ENCODE measurements at places on chromosomes 13 and 19.

- peak; percentile 54 for DNase-seq
Measured at GRCh38 chr19:5961969-5962945, 15.7 kb downstream of the RANBP3 start.

DNA sequence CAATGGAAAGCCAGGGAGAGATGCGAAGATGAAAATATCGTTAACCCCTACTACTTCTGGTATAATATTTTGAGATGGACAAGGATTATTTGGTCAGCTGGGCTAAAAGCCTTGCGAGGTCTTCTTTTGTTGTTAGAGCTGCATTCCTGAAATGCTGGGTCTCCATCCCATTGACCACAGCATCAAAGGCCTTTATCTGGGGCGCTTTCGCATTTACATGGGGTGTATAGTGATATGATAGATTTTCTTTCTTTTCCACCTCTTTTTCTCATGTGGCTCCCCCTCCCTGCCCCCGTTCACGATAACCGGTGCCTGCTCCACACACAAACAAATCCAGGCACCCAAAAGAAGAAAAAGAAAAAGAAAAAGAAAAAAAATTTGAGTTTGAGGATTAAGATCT lies 77.5 kb downstream of the ZNF536 start:
- DNase-seq = no peak

- no peak for DNase-seq
Measured at GRCh38 chr19:8806661-8807060, 25.4 kb downstream of the ZNF558 start.

GRCh38 chr13:44734201-44734707 lies 158.1 kb upstream of the TSC22D1 start:
- no peak for DNase-seq

GRCh38 chr19:52735734-52736133 lies 890 bp upstream of the ZNF611 start:
- no peak for DNase-seq

DNA sequence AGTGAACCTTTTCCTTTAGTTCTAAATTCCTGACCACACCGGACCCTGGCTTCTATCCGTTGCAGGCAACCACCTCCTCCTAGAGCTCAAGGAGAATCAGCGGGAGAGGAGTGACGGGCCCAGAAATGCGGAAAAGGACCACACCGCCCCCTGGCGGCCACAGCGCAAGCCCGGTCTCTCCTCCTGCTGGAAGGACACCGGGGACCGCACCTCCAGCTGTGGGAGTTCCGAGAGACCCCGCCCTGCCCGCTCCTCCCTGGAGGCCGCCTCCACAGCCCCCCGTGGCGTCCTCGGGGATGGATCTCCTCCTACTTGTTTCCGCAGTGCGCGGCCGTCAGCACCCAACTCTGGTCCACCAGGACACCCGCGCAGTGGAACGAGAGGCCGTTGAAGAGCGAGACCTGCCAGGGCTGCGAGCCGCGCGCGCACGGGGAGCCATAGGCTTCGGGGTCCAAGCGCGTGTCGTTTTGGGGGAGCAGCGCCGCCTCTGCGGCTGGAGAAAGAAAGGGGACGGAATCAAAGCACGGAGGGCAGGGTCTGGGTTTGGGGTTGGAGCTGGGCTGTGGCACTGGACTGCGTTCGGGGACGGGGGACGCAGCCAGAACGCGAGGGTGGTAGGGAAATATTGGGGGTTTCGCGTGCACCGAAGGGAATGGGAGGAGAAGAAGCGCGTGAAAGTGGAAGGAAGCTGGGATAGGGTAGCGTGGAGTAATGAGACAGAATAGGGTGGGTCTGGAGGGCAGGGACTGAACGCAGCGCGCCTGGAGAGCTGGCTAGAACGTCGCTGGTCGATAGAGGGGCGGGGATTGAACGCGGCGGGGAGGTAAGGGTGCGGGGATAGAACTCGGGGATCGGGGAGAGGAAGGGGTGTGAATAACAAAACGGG lies 2.5 kb downstream of the KLK10 start:
- DNase-seq = no peak

- DNase-seq = no peak
Measured at GRCh38 chr13:21675095-21675991, 4.5 kb downstream of the FGF9 start.

DNA sequence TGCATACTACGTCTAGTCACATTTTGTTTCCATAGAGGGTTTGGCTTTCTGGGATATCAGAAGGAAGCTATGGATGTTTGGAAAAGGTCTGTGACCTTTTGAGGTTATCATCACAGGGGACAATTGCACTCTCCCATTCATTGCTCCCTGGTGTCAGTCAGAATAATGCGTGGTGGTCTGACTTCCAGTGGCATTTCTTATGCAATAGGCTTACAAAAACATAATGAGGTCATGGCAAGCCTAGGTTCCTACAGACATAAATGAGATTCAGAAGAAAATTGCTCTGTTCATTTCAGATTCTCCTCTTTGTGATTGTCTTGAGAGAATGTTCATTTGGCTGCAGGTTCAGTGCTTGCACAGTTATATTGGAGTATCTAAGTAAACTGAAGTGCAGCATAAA lies 54.6 kb downstream of the ARHGAP35 start:
- DNase-seq = no peak

DNA sequence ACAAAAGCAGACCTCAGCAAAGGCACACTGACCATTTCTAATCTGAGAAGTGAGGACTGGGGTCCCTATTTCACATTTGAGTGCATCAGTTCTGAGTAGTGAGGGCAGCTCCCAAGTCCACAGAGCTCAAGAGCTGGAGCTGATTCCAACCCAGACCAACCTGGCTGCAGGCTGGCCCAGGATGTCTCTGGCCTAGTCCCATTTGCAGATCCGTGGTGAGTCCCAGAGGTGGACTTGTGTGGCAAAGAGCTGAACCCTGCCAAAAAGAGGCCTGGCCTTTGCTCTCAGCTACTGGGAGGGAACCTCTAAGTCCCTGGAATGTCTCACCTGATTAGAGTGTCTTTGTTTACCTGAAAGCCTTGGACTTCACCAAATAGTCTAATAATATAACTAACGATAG lies 14.6 kb downstream of the SIGLEC7 start:
- DNase-seq = no peak

DNA sequence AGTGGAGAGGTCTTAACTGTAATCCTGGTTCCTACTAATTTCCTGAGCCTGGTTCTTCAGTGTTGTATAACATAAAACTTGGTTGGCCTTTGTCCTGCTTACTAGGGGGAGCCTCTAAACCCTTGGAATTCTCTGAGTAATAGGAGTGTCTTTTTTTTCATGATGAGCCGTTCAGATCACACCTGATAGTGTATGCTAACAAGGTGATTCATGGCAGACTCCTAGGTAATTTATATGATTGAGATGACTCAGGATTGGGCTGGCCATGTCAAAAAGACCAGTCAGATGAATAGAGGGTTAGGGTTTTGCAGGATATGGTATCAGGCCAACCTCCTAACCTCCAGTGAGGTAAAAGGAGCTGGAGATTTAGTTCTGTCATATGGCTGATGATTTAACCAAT lies 135.8 kb upstream of the KLF12 start:
- no peak for DNase-seq

- no peak for DNase-seq
Measured at GRCh38 chr19:16355293-16356043, 30.8 kb downstream of the KLF2 start.

- DNase-seq = no peak
Measured at GRCh38 chr19:6185835-6186834, 50.7 kb downstream of the ACSBG2 start.

DNA sequence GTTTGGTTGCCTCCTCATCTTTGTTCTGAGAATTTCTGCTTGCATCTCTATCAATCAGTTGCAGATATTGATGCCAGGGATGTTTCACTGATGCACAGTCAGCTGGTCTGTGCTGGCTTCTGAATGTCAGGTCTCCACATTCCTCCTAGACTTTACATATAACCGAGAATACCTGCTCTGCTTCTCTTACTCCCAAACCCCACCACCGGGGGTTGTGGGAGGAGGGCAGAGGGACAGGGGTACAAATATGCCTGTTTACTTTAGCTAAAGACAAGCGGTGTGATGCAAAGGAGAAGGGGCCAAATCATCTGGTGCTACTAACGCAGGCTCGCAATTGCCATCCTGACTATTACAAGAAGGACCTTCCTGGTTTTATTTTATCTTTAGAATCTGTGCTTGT lies 17.4 kb upstream of the KLHL1 start:
- no peak for DNase-seq

DNA sequence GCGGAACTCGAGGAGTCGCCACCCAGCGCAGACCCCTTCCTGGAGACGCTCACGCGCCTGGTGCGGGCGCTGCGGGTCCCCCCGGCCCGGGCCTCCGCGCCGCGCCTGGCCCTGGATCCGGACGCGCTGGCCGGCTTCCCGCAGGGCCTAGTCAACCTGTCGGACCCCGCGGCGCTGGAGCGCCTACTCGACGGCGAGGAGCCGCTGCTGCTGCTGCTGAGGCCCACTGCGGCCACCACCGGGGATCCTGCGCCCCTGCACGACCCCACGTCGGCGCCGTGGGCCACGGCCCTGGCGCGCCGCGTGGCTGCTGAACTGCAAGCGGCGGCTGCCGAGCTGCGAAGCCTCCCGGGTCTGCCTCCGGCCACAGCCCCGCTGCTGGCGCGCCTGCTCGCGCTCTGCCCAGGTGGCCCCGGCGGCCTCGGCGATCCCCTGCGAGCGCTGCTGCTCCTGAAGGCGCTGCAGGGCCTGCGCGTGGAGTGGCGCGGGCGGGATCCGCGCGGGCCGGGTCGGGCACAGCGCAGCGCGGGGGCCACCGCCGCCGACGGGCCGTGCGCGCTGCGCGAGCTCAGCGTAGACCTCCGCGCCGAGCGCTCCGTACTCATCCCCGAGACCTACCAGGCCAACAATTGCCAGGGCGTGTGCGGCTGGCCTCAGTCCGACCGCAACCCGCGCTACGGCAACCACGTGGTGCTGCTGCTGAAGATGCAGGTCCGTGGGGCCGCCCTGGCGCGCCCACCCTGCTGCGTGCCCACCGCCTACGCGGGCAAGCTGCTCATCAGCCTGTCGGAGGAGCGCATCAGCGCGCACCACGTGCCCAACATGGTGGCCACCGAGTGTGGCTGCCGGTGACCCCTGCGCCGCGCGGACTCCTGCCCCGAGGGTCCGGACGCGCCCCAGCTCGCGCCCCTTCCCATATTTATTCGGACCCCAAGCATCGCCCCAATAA lies 2.3 kb downstream of the AMH start:
- no peak for DNase-seq

- DNase-seq = no peak
Measured at GRCh38 chr19:42095814-42096230, 19.9 kb downstream of the ZNF574 start.

DNA sequence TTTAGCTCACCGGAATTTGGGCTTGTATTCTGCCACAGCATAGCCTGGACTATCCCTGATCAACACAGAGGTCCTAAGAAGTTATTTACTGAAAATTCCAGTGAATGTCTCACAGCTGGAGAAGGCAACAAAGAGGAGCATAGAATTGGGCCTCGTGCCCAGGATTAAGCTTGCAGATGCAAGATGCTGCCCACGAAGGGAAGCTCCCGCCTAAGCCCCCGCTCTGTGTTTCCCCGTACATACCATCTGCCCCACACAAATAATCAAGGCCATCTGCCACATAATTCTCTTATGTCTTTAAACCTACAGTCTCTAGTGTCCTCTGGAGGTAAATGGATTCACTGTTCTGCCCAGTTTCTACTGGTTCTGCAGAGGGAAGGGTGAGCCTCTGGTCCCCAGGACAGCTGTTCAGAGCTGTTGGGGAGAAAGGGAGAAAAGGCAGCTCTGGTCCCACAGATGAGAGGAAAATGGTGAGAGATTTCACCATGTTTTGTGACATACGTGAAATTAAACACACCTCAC lies 7.4 kb upstream of the TPP2 start:
- DNase-seq = no peak

GRCh38 chr19:40632311-40633036 lies 31.3 kb downstream of the LTBP4 start:
- DNase-seq = no peak

GRCh38 chr19:27745978-27746542 lies 1466.9 kb downstream of the UQCRFS1 start:
- DNase-seq = no peak

DNA sequence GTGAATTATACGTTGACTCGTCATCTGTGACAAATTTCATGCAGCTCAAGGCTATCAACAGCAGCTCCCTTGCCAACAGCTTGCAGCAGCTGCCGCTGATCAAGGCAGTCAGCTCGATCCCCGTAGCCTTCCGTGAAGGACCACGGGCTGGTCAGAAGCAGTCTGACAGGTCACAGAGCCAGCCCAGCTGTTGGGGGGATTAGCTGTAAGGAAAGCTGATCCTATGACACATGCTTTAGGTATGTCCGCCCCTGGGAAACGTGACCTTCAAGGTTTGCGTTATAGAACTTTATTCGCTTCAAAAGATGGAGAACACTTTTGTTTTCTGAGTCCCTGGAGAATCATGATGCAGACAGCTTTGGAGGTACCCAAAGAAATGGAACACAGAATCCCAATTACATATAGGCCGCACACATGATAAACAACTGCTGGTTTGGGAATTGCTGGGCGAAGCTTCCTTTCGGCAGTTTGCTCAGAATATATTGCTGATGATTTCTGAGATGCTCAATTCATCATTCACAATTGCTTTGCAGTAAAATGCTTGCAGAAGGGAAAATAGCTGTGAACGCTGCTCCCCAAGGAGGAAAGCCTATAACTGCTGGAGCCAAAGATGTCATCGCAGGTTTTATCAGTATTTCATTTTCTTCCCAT lies 62.6 kb upstream of the USP29 start:
- DNase-seq = no peak

- no peak for DNase-seq
Measured at GRCh38 chr19:19643158-19644053, at the start of gene GMIP. Gene GMIP (minus strand): TSS chr19:19643657. CDS start chr19:19643529, 128 bp downstream.

- no peak for DNase-seq
Measured at GRCh38 chr13:83829810-83830209, 52.5 kb downstream of the SLITRK1 start.

DNA sequence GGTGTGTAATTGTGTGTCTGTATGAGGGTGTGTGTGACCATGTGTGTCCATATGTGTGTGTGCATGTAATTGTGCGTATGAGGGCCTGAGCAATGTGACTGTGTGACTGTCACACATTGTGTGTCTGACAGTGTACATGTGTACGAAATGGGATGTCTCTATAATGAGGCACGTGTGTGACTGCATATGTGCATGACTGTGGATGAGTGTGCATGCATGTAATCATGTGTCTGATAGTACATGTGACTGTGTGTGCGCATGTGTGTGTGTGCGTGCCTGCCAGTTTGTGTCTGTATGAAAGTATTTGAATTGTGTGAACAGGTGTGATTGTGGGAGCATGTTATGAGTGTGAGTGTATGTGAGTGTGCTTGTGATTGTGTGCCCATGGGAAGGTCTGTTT lies 2.2 kb upstream of the ACSBG2 start:
- no peak for DNase-seq

GRCh38 chr19:54739587-54740497 lies 1.5 kb downstream of the KIR2DL3 start:
- DNase-seq = no peak

GRCh38 chr13:79992111-79992510 lies 348.8 kb downstream of the SPRY2 start:
- no peak for DNase-seq

- no peak for DNase-seq
Measured at GRCh38 chr13:36126491-36126890, 4.7 kb downstream of the DCLK1 start.

- no peak for DNase-seq
Measured at GRCh38 chr13:110411688-110412059, 104.6 kb downstream of the COL4A2 start.

Data from LNCaP clone FGC (cell line).